Amygdala (tissue), 56 donors: ENCODE measurements at places on chromosomes 2 and 18.

- DNase-seq = no peak
Observed at GRCh38 chr2:204503869-204504268, 41.4 kb upstream of the PARD3B start.

- no peak for DNase-seq
Observed at GRCh38 chr18:77103991-77104531, 28.5 kb downstream of the MBP start.

GRCh38 chr2:33681364-33681757 is 82.3 kb upstream of the FAM98A start:
- DNase-seq = no peak

DNA sequence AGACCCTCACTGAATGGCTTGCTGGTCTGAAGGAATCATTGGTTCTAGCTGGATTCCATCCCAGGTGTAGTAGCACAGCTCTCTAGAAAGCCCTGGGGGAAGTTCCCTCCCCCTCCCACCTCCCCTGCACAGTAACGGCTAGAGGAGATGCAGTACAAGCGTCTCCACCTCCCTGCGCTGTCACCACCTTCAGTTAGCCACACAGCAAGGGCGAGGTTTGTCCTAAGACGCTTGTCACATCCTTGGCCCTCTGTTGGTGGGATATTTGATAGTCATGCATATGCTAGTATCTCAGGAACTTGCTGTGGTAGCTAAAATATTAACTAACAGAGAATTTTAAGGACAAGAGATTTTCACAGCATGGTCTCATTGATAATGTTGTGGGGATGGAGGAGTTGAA is 19.4 kb downstream of the TRAPPC12 start:
- DNase-seq = no peak

DNA sequence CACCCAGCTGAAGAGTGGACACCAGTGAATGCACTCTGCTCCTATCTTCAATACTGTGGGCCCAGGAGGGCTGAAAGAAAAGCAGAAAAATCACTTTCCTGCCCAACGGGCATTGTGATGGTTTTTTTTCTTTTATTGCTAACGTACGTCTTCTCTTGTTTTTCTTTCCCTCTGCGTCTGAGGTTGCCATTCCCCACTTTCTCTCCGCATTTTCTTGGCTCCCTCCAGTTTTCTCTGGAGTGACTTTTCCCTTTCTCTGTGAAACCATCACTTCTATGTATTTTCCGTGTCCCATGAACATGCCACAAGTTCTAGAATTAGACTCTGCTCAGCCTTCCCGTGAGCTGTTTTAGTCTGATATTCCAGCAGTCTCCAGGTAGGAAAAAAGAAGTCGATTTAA is 169.2 kb downstream of the BCL2 start:
- no peak for DNase-seq

- no peak for DNase-seq
Observed at GRCh38 chr2:64586883-64587481, 62.9 kb downstream of the AFTPH start.
